ENCODE measurements at places on chromosomes 11 and 22.
A peak's percentile ranks its signal among the peaks of the same experiment; 100 is the strongest.

DNA sequence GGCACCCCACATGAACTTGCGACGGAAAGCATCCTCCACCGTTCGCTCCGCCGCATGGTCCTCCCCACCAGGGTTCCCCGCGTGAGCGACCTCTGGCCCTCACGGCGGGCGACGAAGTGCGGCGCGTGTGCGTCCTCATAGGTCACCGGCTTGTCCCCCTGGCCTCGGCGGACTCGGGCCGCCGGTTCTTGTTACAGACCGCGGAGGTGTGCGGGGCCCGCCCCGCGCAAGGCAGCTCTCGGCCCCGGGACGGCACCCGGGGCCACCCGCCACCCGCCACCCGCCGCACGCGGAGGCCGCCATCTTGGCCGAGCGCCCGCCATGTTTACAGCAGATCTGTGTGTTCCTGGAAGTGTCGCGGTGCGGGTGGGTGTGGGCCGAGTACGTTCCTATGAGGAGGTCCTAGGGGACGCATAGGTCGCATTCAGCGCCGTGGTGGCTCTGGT is 3.5 kb upstream of the IFITM2 start:
- DNase-seq: no peak

- DNase-seq: no peak
Observed at GRCh38 chr11:26762089-26762488, 40.2 kb upstream of the SLC5A12 start.

GRCh38 chr11:3866206-3866605 is 10.7 kb downstream of the STIM1 start:
- no peak for DNase-seq

GRCh38 chr11:133946051-133946450 is 10.7 kb downstream of the IGSF9B start:
- no peak for DNase-seq

DNA sequence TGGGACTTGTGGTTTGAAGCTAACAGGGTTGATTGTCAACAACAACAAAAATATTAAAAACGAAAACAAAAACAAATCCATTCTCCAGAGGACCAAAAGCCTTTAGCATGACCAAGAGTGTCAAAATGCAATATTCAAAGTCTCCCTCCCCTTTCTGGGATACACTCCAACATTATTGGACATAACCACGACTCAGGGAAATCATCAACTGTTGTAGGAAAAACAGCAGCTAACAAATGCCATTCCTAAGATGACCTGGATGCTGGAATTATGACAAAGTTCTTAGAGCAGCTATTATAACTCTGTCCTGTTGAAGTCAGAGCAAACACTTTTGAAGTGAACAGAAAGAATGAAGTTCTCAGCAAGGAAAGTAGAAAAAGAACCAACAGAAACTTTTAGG is 143.0 kb downstream of the TMEM135 start:
- peak; percentile 64 for DNase-seq

DNA sequence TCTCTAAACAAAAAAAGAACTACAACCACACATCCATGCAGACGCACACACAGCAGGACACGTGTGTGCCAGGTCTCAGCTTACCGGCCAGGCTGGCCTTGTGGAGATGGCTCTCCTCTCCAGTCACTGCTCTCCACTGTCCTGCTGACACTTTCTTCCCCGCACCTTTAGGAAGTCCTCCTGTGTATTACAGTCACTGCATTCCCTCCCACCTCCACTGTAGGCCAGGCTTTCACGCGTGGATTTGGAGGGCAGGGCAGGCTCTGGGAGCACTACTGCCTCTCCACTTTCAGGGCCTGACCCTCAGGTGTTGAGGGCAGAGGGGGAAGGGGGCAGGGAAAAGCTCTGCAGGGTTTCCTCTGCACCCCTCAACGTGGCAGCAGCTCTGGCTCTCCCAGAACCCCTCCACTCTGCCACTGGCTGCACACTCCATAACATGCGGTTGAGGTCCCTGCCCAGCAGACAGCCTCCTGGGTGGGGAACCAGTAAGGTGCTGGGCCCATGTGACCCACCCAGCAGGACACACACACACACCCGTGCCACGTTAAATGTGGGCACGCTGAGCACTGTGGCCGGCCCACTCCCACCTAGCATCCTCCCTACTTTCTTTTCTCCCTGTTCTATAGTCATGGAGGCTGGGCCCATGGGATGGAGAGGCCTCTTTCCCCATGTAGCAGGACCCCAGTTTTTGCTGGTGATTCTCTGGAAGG is 107.0 kb upstream of the PITPNB start:
- no peak for DNase-seq

GRCh38 chr22:36409911-36410756 is 22.4 kb upstream of the MYH9 start:
- no peak for DNase-seq

GRCh38 chr11:93849751-93850593 is 446 bp downstream of the VSTM5 start:
- peak; percentile 65 for DNase-seq

DNA sequence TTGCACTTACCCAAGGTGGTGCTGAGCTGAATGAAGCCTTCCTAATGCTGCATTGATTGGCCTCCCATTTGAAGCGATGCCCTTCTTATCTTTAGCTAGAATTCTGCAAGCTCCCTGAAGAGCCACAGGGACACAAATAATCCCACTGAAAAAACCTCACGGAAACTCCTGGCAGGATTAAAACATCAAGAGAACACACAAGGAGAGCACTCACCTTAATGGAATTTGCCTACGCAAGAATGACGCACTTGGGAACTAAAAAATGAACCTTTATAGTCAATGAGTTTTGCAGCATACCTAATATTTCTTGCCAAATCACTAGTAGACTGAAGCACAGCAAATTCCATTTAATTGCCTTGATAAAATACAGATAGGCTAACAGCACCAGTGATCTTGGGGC is 232.8 kb upstream of the UBASH3B start:
- no peak for DNase-seq

DNA sequence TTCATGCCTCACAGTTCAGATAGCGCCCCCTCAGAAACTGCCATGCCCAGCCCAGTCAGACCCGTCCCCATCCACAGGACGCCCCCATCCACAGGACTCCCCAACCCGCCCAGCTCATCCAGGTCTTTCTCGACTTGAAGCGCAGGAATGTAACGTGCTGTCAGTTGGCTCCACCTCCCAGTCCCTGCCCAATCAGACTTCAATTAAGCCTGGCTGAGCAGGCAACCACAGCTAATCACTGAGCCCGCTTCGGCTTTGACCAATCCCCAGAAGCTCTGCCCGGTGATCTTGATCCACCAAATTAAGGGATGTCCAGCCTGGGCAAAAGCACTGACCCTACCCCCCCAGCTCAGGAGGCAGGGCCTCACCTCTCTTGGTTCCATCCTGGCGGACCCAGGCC is 10.5 kb upstream of the MFNG start:
- DNase-seq: peak; percentile 81

- no peak for DNase-seq
Observed at GRCh38 chr11:131037873-131038272, 121.6 kb upstream of the SNX19 start.

DNA sequence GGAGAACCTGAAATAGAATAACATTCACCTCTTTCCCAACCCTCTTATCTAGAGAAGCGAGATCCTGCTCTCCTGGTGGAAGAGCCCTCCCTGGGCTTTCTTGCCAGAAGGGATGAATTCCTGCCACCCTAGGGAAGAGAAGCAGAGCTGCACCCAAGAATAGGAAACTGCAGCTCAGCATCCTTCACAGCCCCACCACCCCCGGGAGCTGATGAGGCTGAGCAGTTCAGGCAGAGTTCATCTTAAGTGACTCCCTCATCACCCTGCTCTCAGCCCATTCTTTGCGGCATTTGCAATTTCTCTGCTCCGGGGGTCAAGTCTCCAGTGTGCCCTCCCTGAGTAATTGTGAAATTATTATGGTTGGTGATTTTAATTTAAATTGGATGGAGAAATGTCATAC is 514.9 kb downstream of the BUD13 start:
- DNase-seq: no peak

- peak; percentile 82 for DNase-seq
Observed at GRCh38 chr11:95375886-95376285, 144.9 kb upstream of the SESN3 start.

DNA sequence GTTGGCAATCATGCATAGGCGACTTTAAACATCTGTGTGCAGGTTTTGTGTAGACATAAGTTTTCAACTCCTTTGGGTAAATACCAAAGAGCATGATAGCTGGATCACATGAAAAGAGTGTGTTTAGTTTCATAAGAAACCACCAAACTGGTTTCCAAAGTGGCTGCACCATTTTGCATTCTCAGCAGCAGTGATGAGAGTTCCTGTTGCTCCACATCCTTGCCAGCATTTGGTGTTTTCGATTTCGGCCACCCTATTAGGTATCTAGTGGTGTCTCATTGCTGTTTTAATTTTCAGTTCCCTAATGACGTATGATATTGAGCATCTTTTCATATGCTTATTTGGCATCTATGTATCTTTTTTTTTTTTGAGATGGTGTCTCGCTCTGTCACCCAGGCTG is 62.8 kb upstream of the CCND1 start:
- DNase-seq: no peak
